Regular cardiac myocyte (primary cell): ENCODE measurements at places on chromosomes 5 and 9. TPM values are rescaled to one million over a fixed set of nuclear protein-coding genes. Genes with fewer than 3 reads are reported as not detected.

RNF183 gene
- total RNA-seq = not detected in 2 replicates

SPINK7 gene
- total RNA-seq = not detected in 2 replicates

INSL6 gene
- total RNA-seq = not detected in 2 replicates

SEC16A gene
- total RNA-seq = 17.8 and 22.8 TPM in 2 replicates
